ENCODE measurements at places on chromosomes 3 and 15. TPM values are rescaled to one million over a fixed set of nuclear protein-coding genes. Genes with fewer than 3 reads are reported as not detected.
A peak's percentile ranks its signal among the peaks of the same experiment; 100 is the strongest.

DNA sequence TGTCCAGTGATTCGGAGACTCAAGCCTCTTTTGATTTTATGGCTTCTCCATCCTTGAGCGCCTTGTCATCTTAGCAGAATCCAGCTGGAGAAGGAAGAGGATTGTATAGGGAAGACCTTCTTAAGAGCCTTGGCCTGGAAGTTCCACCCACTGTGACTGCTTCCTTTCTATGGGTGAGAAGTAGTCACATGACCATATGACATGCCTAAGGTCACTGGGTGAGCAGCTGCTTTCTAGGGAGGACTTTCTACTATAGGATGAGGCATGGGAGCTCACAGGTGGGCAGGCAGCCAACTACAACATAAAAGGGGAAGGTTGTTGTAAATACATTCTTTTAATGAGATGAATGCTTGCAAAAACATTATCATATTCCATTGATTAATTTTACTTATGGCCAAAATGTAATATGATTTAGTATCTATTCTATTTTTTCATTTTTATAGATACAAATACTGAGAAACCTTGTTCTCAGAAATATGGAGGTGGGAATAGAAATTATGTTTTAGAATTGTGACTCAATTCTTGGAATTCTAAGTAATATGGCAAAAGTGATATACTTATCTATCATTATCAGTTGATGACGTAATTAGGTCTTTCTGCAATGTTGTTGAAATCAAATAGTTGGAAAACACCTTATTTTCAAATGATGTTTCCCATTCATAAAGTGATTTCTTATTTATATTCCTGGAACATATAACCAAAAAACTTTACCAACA lies 53.6 kb upstream of the MINAR1 start:
- no peak for DNase-seq

- no peak for DNase-seq
Measured at GRCh38 chr3:192515664-192516045, 211.7 kb downstream of the FGF12 start.

GRCh38 chr3:143596957-143597642 lies 251.2 kb downstream of the SLC9A9 start:
- DNase-seq = no peak

- peak; percentile 57 for DNase-seq
Measured at GRCh38 chr3:181839039-181839915, 127.6 kb downstream of the SOX2 start.

Gene UROC1
- not detected for total RNA-seq

Gene SYNPR
- not detected for total RNA-seq

GRCh38 chr3:11563865-11564185 lies 79.9 kb downstream of the VGLL4 start:
- no peak for DNase-seq

DNA sequence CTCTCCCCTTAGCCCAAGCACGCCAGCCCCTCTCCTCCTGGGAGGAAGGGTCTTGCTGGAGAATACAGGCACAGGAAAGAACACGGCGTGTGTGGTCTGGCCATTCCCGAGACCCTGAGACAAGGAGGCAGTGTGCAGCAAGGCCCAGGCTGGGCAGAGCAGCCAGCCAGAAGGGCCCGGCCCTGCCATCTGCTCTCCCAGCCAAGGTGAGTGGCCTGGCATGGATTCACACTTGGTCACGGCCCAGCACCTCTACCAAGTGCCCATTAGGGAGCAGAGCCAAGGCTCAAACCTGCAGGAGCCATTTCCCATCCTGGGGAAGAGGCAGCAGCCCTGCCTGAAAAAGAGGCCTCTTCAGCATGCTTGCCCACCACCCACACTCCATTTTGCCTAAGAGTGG lies 28.6 kb downstream of the MEGF11 start:
- DNase-seq = peak; percentile 13
